ENCODE measurements at places on chromosomes 2 and 18. TPM values are rescaled to one million over a fixed set of nuclear protein-coding genes. Genes with fewer than 3 reads are reported as not detected.
A peak's percentile ranks its signal among the peaks of the same experiment; 100 is the strongest.

DNA sequence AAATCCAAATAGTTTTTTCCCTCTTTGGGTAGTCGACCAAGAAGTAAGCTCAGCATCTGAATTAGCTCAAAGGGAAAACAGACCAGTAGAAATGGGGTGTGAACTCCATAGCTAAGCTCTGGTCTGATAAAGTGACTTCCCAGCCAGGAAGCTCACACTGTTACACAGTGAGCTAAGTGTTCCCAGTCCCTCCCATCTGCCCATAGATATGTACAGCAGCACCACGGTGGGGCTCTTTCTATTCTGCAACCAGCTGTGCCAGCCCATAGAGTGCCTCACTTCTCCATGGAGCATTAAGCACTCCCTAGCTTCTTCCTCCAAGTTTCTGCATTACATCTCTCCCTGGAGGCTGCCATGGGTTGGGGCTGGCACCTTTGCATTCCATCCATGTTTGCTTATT, 27.6 kb upstream of the NEMP2 start:
- H3K36me3 ChIP-seq: no peaks in the 10 kb centered on the region
- DNase-seq: no peak
- H3K4me3 ChIP-seq: no peak overlapping the region
- H3K27ac ChIP-seq: no peak overlapping the region

DNA sequence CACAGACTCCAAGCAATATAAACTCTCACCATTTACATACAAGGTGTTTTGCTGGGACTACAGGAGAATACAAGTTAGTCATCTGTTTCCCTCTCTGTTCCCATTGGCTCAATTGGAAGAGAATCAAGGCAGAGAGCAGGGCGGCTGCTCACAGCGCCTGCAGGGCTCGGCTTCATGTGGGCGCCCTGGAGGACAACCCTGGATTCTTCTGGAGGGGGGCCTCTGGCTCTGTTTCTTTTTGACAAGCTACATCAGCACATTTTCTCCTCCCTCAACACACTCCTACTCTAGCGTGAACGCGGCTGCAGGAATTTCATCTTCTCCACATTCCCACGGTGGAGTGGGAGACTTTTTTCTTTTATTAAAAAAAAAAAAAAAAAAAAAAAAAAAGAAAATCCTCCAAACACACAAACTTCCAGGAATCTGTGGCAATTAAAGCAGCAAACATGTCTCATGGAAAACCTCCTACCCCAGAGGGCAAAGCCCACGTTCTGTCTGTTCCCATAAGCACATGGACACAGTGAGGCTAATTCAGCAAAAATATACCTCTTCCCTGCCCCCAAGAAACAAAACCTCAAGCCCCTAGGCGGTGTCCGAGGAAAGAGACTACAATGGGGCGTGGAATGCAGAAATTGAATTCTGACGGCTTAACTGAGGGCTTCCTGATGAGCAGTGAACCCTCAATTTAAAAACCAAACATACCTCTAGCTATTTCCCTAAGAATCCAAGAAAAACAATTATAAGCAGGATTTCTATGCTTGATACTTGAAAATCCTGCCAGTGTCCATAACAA, 50.6 kb downstream of the PARD6G start:
- H3K27me3 ChIP-seq: no peaks in the 10 kb centered on the region
- no peak overlapping the region for H3K4me3 ChIP-seq
- no peak for DNase-seq
- H3K36me3 ChIP-seq: no peaks in the 10 kb centered on the region
- no peaks in the 10 kb centered on the region for H3K4me1 ChIP-seq

DNA sequence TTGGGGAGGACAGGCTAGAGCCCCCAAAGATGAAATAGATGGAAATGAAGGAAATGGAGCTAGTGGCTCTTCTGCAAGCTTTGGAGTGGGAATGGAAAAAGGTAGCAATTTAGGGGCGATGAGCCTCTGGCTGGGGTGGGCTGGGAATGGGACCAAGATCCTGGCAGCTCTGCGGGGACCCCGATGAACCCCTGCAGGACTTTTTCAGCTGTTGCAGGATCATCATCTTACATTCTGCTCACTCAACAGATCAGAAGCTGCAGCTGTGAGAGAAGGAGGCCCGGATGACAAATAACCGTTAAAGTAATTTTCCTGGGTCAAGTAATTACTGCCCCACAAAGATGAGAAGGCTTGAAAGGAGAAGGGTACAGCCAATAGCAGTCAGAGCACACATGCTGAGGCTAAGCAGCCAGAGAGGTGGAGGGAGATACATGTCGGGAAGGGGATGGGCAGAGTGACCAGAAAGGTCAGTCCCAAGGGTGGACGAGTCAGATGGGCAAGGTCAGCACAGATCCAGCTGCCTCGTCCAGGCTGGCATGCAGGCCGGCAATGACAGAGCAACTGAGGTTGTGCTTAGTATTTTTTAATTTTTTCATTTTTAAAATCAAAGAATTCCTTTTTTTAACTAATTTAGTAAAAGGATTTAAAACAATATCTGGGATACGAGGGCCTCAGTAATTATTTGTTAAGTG, 245.0 kb upstream of the RAB6C start:
- H3K27me3 ChIP-seq: no peaks in the 10 kb centered on the region
- no peaks in the 10 kb centered on the region for H3K4me1 ChIP-seq
- H3K36me3 ChIP-seq: no peaks in the 10 kb centered on the region
- no peak for DNase-seq

- no peak overlapping the region for H3K27ac ChIP-seq
- peaks cover 6% of the 10 kb centered on the region for H3K4me1 ChIP-seq
- no peak for DNase-seq
- H3K36me3 ChIP-seq: no peaks in the 10 kb centered on the region
Observed at GRCh38 chr2:120871016-120871635, 135.5 kb downstream of the GLI2 start.

DNA sequence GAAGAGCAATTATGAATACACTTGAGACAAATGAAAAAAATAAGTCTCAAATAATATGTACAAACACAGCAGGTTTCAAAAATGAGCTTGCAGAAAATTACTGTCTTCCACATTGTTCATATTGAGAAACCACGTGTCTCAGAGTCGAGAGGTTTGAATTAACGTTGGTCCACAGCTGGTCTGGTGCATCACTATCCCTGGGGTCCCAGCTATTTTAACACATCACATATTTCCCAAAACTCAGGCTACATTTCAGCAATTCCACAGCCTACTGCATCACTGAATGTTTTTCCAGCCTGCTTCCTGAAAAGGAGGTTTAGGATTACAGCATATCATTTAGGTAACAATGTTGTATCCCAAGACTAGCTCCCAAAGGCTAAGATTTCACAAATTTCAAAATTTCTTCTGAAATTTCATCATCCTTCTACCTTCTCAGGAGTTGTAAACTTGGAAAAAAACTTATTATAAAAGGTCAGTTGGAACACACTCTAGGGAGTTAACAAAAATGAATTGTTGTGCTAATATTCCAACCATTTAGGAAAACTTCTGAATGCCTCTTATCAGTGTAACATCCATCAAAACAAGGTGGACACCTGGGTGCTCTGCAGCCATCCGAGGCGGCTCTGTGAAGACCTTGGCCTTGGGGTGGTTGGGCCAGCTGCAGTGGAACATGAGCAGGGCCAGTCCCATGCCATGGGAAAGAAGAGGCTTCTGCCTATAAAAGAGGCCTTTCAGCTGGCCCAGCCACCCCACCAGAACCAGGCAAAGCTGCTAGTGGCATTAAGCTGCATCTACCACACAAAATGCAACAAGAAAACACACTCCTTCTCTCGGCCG, 198.1 kb upstream of the RBBP8 start:
- no peak overlapping the region for H3K27ac ChIP-seq
- DNase-seq: no peak
- no peaks in the 10 kb centered on the region for H3K36me3 ChIP-seq
- no peaks in the 10 kb centered on the region for H3K4me1 ChIP-seq
- H3K4me3 ChIP-seq: no peak overlapping the region

GRCh38 chr2:67260343-67261277, 136.5 kb upstream of the ETAA1 start:
- H3K36me3 ChIP-seq: no peaks in the 10 kb centered on the region
- H3K4me3 ChIP-seq: no peak overlapping the region
- no peak overlapping the region for H3K27ac ChIP-seq
- no peaks in the 10 kb centered on the region for H3K27me3 ChIP-seq
- no peaks in the 10 kb centered on the region for H3K4me1 ChIP-seq

- no peaks in the 10 kb centered on the region for H3K27me3 ChIP-seq
- no peak overlapping the region for H3K27ac ChIP-seq
- H3K36me3 ChIP-seq: no peaks in the 10 kb centered on the region
- DNase-seq: no peak
Observed at GRCh38 chr2:142052220-142052863, 78.5 kb downstream of the LRP1B start.

GRCh38 chr2:211996857-211997256, 541.7 kb downstream of the ERBB4 start:
- H3K27ac ChIP-seq: no peak overlapping the region
- H3K4me3 ChIP-seq: no peak overlapping the region
- no peaks in the 10 kb centered on the region for H3K27me3 ChIP-seq
- no peak for DNase-seq
- H3K36me3 ChIP-seq: no peaks in the 10 kb centered on the region

DNA sequence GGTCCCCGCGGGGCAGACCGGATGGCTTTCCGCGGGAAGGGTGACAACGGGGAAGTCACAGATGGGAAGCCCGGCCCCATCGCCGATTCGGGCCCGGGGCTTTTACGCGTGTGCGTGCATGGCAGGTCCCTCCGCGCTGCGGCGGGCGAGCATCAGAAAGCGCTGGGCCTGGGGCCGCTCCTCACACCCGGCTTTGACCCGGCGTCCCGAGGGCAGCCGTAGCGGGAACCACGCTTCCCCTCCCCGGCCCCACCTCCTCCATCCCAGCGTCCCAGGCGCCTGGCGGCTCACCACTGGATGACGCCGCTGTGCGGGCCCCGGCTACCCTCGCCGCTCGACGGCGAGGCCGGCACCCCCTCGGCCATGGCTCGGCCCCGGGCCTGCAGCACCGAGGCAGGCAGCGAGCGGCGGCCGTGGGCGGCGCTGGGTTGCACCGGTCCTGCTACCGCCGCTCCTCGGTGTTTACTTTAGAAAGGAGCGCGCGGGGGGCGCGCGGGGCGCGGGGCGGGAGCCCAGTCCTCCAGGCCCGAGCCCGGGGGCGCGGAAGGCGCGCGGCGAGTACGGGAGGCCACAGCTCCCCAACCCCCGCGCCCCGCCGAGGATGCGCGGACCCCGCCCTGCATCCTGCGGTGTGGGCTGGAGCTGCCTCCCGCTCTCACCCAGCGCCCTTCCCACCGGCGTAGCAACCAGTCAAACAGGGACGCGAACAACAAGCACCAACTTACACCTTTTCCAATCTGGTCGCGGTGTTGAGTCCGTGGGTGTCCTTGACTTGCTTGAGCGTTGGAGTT, 806 bp downstream of the RFX8 start:
- H3K4me1 ChIP-seq: no peaks in the 10 kb centered on the region
- H3K27ac ChIP-seq: peak overlapping the region; percentile 82
- DNase-seq: no peak
- H3K27me3 ChIP-seq: no peaks in the 10 kb centered on the region

GRCh38 chr2:38991899-38992298, 102.2 kb downstream of the ARHGEF33 start:
- no peaks in the 10 kb centered on the region for H3K36me3 ChIP-seq
- no peak overlapping the region for H3K27ac ChIP-seq
- no peak for DNase-seq

The ATP5MC3 gene
- total RNA-seq: 125 TPM

DNA sequence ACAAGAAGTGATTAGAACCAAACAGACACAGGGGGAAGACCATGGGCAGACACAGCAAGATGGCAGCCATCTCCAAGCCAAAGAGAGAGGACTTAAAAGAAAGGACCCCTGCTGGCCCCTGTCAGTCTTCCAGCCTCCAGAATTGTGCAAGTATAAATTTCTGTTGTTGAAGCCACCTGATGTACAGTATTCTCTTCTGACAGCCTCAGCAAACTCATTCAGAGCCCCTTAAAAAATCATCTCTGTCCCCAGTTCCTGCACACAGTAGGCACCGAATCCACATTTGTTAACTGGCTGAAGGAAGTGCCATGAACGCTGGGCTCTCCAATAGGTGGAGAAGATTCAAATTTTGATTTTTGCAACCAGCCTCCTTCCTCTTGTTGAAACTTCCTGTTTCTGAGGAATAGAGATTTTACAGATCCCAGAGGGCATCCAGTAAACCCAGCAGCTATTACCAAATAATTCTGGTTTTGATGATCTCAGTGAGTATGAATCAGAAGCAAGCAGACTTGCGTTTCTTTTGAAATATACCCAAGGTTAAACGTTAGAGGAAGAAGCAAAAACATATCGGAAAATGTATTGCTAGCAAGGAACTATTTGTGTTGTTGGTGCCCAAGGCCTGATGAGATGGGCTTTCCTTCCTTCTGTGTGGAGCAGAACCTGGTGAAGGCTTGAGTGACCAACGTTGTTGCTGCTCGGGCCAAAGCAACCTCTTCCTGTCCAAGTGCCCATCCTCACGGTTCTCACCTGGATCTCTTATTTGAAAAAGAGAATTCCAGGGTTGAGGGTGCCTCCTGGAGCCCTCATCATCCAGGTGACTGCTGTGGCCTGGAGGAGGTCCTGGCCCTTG, 47.7 kb upstream of the PLB1 start:
- no peaks in the 10 kb centered on the region for H3K27me3 ChIP-seq
- H3K27ac ChIP-seq: peak overlapping the region; percentile 82
- no peaks in the 10 kb centered on the region for H3K36me3 ChIP-seq
- DNase-seq: no peak
- H3K4me1 ChIP-seq: peaks cover 4% of the 10 kb centered on the region
- no peak overlapping the region for H3K4me3 ChIP-seq

The ASIC4 gene
- not detected for total RNA-seq

- no peaks in the 10 kb centered on the region for H3K27me3 ChIP-seq
- no peak for DNase-seq
- no peaks in the 10 kb centered on the region for H3K36me3 ChIP-seq
Observed at GRCh38 chr2:48397281-48397680, 132.7 kb upstream of the STON1 start.

The HOXD8 gene
- 10.5 TPM for total RNA-seq

GRCh38 chr18:22047485-22047884, 121.9 kb upstream of the GATA6 start:
- H3K36me3 ChIP-seq: no peaks in the 10 kb centered on the region
- no peak overlapping the region for H3K4me3 ChIP-seq
- no peaks in the 10 kb centered on the region for H3K4me1 ChIP-seq
- H3K27me3 ChIP-seq: no peaks in the 10 kb centered on the region

The ARHGAP15 gene
- total RNA-seq: 10.7 TPM

The OXER1 gene
- 0.80 TPM for total RNA-seq

- no peaks in the 10 kb centered on the region for H3K36me3 ChIP-seq
- H3K27ac ChIP-seq: no peak overlapping the region
- H3K4me1 ChIP-seq: no peaks in the 10 kb centered on the region
- no peaks in the 10 kb centered on the region for H3K27me3 ChIP-seq
- no peak overlapping the region for H3K4me3 ChIP-seq
- no peak for DNase-seq
Observed at GRCh38 chr18:12231040-12231882, 22.9 kb upstream of the CIDEA start.

DNA sequence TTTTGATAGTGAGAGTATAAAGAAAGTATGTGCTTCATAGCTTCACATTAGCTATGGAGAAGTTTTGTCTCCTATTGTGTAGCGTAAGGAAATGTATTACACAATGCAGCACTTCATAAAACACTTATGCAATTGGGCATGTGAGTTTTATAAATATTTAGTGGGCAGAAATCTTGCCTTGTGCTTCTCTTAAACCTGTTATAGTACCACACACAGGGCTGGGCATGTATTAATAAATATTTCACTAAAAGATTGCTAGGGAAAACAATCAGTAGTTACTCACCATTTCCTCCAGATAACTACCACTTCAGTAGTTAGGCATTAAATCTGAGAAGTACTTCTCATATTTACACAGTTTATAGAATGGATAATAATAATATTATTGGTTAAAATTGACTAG, 1080.8 kb upstream of the PIK3C3 start:
- DNase-seq: no peak
- H3K36me3 ChIP-seq: no peaks in the 10 kb centered on the region
- H3K27ac ChIP-seq: no peak overlapping the region
- H3K4me3 ChIP-seq: no peak overlapping the region

The UGT1A10 gene
- not detected for total RNA-seq

The ARL5A gene
- total RNA-seq: 43.2 TPM

The SNED1 gene
- total RNA-seq: 46.9 TPM
